ENCODE measurements at places on chromosomes 2 and 18. TPM values are rescaled to one million over a fixed set of nuclear protein-coding genes. Genes with fewer than 3 reads are reported as not detected.
A peak's percentile ranks its signal among the peaks of the same experiment; 100 is the strongest.

DNA sequence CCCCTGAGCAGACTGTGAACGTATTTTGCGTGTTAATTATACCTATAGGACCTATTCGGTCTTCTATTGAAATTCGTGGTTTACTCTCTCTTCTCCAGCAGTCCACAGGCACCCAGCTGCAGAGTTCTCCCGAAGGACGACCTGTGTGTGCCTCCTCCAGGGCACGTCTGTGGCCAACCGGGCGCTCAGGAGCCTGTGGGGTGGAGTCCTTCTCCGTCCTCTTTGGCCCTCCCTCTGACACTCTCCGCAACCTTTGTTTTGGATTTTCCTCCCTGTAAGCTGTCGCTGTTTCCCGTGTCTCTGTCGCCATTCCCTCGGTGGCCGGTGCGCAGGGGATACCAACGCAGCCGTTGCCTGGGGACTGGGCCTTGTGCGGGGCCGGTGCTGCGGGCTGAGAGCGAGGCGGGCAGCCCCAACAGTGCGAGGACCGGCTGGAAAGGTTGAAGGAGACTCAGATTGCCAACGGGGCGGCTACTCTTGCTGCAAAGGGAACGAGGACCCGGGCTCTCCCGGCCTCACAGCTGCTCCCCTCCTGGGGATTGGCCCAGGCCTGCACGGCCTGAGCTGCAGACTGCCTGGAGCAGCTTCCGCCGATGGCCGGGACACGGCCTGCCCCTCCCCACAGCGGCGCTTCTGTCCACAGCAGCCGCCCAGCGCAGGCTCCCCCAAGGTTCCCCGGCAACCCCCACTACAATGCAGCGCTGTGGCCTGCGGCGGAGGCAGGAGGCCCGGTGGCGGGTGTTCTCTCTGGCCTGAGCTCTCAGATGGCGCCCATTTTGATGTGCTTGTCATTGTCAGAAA is 221.0 kb downstream of the MTX2 start:
- peaks cover 8% of the 10 kb centered on the region for H3K4me1 ChIP-seq
- peaks cover 15% of the 10 kb centered on the region for H3K27me3 ChIP-seq

GRCh38 chr2:177072090-177072489 is 140.5 kb upstream of the HNRNPA3 start:
- no peaks in the 10 kb centered on the region for H3K4me1 ChIP-seq
- H3K36me3 ChIP-seq: no peaks in the 10 kb centered on the region
- H3K27me3 ChIP-seq: no peaks in the 10 kb centered on the region
- H3K4me3 ChIP-seq: no peak overlapping the region
- no peak overlapping the region for H3K27ac ChIP-seq
- DNase-seq: no peak

DNA sequence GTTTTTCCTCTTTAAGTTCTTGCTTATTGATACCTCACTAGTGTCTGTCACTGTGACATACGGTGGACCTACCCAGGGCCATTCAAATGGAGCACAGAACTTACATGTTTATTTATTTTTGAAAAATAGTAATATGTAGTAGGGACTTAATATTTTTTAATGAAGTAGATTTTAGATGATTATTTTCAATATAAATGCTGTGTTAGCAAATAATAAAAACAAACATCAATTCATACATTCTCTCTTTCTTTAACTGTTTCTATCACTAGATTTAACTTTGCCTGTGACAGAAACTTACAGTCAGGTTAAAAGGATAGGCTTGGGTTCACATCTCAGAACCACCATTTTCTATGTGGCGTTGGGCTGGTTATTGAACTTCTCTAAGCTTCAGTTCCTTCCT is 184.4 kb upstream of the RASGRP3 start:
- peaks cover 77% of the 10 kb centered on the region for H3K4me1 ChIP-seq
- H3K4me3 ChIP-seq: no peak overlapping the region
- peaks cover 16% of the 10 kb centered on the region for H3K36me3 ChIP-seq
- peak overlapping the region; percentile 77 for H3K27ac ChIP-seq
- H3K27me3 ChIP-seq: no peaks in the 10 kb centered on the region
- no peak for DNase-seq

The KCNK3 gene
- total RNA-seq: 8.5 TPM

The C2orf78 gene
- total RNA-seq: not detected
